ENCODE measurements at places on chromosomes 2 and 18.

GRCh38 chr18:39795350-39795749 is 2159.7 kb upstream of the PIK3C3 start:
- DNase-seq = no peak

DNA sequence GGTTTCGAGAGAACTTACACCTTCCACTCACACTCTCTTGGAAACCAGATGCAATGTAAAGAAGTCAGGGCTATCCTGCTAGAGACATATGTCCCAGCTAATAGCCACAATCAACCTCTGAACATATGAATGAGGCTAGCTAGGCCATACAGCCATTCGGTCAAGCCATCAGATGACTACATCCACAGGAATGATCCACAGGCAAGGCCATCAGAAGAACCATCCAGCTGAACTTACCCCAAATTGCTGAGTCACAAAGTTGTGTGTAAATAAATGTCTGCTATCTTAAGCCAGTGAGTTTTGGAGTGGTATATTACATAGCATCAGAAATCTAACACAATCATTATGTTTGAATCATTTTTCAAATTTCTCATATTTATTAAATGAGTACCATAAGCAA is 5.2 kb upstream of the SPAST start:
- DNase-seq = no peak

DNA sequence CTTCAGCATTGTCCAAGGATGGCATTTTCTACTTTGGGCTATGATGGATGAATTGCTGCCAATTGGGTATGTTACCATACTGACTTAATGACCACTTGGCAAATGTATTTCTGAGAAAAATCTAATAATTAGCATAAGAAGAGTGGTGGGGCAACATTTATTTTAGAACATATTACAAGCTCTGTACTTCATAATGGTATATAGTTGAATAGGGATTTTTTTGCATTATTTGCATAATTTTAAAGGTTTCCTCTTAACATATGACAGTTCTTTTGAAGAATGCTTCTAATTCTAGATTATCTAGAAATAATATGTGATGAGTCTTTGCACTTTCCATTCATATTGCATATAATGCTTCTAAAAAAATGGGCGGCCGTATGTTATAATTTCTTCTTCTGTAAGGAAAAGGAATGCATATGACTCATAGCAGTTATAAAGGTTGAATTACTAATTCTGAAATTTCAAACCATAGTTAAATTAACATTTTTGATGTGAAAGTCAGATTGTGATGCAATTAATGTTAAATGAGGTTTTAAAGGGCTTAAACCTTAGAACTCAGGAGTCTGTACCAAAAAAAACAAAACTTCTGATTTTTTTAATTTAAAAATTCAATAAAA is 1652.3 kb upstream of the SLC39A10 start:
- DNase-seq = no peak

GRCh38 chr2:222049946-222050345 is 248.9 kb downstream of the PAX3 start:
- no peak for DNase-seq

DNA sequence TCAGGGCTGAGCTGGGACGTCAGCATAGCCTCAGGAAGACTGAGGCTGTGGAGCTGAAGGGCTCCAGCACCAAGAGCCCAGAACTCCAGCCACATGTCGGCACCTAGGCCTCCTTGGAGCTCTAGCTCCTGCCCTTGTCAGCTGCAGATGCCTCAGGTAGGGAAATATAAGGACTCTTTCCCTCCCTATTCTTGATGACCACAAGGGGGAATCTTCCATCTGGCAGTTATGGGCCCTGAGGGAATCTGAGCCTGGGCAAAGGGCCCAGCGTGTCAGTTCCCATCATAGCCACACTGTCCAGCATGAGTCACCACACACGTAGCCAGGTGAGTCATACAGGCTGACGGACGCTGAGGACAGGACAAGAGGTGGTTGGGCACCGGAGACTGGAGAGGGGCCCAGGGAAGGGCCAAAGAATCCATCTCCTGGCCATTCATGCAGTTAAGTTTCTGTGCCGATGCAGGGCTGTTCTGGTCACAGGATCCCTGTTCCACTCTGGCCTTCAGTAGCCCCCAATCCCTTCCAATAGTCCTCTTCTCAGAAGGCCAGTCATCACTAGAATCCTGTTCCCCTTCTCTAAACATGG is 1.8 kb downstream of the MPV17 start:
- DNase-seq = no peak

DNA sequence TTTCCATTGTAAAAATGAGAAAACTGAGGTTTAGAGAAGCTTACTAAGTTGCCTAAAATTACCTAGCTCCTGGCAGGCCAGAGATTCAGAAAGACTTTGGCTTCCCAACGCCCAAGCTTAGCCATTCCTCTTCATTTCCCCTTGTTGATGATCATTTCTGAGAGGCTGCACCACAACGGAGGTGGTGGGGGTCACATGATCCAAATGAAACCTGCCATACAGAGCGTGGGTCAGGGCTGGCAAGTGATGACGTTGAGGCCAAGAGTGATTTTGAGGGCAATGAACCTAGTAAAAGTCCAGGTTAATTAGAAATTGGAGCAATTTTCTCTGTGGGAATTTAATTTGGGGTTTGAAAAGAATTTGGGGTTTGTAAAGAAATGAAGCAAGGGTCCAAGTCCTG is 109.9 kb downstream of the TMEM182 start:
- no peak for DNase-seq

GRCh38 chr2:126902859-126903258 is 4.2 kb downstream of the TEX51 start:
- no peak for DNase-seq

- no peak for DNase-seq
Measured at GRCh38 chr2:12533337-12534005, 183.3 kb upstream of the TRIB2 start.

- DNase-seq = no peak
Measured at GRCh38 chr2:123715467-123715982, 309.6 kb upstream of the CNTNAP5 start.

DNA sequence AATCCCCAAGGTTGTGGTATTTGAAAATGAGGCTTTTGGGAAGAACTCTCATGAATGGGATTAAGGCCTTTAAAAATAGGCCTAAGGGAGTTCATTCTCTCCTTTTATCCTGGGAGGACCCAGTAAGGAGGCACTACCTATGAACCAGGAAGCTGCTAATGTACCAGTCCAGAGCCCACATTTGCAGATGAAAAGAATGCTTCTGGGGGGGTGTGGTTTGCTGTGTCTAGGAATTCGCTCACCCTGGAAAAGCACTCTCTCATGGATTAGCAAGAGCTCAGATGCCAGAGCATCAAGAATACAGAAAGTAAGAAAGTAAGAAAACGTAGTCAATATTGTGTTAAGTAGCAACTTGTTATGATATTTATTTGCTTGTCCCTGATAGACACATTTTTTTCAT is 785.7 kb upstream of the GYPC start:
- DNase-seq = no peak

Measured in activated naive CD8-positive, alpha-beta T cell treated with anti-CD3 and anti-CD28 coated beads, Interleukin-2, amount 50 U/mL, for 16 hours (primary cell).